Hematopoietic multipotent progenitor cell treated with erythropoietin and hydrocortisone succinate and interleukin-3 and kit ligand, for 4 days (in vitro differentiated cells): ENCODE measurements at places on chromosomes 5 and 9.

DNA sequence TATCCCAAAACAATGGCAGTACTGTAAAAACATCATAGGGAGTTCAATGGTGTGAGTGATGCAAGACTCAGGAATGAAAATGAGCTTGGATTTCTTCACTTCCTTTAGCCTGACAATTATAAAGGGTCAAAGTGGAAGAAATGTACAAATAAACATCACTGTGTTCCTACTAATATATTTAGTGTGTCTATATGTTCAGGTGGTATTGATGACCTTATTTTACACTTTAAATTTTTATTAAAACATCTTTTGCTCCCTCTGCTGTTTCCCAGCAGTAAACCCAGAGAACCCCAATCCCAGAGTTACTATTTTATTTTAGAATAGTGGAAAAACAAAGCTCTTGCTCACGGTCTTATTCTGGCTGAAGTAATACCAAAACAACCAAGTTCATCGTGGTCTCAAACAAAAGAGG is 2.0 kb downstream of the LOX start:
- no peak for DNase-seq

DNA sequence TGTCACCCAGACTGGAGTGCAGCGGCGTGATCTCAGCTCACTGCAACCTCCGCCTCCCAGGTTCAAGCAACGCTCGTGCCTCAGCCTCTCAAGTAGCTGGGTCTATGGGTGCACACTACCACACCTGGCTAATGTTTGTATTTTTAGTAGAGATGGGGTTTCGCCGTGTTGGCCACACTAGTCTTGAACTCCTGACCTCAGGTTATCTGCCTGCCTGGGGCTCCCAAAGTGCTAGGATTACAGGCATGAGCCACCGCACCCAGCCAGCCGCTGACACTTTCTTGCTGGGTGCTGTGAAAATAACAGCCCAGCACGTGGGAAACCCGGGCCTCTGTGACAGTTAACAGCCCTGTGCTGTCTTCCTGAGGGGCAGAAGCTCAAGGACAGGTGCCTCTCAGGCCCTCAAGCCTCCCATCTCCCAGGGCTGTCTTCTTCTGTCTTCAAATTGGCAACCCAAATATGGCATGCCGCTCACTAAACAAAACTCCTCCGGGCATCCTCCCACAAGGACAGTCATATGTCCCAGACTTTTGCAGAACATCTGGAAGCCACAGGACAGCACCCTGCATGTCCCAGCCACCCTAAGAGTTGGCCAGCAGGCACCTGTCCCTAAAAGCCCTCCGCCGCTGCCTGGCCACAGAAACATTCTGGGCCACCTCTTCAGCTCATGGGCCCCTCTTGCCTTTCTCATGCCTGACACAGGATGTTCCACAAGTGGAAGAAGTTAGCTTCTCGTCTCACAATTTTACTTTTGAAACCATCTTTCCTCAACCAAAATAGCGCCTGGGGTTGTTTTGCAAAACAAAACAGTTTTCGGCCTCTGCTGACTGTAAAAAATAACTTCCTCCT is 233.6 kb downstream of the SYK start:
- no peak for DNase-seq

DNA sequence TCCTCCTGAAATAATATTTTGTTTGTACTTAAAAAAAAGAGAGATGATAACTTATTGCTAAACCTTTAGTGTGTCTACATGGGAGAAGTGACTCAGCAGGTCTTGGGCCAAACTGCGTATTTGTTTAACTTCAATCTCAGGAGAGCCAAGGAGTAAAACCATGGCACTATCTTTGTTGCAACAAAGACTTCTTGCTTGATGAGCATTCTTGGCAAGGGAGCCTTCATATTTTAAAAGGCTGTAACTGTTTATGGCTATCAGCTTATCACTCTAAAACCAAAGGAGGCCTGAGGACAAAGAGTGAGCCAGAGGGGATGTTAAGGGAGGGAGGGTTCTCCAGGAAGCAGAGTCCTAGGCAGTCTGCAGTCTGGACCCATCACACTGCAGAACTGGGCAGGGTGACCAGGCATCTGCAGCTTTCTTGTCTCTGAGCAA is 216.2 kb upstream of the S1PR3 start:
- DNase-seq = no peak

DNA sequence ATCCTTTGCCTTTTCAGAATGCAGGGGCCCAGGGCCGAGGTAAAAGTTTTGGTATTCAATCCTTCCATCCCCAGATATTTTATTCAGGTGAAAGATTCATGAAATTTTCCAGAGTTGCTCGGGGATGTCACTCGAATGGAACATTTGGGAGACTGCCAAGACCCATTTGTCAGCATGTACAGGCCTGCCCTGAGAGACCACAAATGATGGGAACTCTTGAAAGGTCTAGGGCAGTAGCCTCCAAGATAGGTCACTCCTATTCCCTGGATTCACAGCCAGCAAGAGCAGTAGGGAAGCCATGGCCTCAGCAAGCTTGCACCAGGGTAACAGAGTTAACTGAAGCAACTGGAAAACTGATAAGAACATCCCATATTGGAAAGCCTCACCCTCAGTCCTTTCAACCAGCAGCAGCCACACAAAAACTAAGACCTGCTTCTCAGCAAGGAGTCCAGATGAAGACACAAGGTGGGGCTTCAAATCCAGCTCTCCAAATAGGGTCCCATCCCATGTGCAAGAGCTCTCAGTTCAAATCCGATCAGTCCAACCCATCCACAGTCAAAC is 12.5 kb downstream of the CARD6 start:
- no peak for DNase-seq

DNA sequence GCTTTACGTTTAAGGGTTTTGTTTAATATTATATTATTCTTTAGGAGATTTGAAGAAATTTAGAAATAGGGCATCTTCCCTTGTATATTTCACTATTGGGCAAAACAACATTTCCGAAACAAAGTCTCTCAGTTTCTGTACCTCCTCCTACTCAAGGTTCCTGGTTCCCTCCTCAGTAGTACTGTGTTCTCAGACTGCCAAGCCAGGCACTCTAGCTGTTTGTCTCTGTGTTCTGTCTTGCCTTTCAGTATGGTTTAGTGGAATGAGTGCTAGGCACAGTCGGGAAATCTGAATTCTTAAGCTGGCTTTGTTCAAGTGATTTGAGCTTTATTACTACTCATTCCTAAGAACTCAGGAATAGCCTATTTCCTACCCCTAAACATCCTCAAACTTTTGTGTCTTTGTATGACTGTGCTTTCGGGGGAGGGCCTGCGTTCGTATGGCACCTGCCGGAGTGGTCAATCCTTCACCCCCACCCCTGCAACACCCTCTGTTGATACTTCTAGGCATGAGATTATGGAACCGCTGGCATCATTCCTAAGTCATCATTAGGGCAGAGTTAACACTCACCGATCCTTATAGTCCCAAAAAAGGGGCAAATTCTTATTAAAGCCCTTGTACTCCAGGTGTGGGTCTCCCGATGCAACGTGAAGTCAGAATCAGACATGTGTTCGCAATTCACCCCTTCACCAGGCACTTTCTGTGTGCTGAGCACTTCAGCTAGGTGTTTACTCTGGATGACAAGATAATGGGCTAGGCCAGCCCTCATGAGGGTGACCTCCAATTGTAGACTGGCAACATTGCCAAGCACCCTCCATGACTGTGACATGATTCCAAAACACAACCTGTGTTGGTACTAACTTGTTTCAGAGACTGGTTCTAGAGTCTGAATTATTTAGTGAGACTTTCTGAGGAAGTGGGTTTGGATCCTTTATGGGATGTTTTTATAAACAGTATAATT is 24.5 kb downstream of the SNX18 start:
- DNase-seq = no peak
